ENCODE measurements at places on chromosomes 2 and 18. TPM values are rescaled to one million over a fixed set of nuclear protein-coding genes. Genes with fewer than 3 reads are reported as not detected.

DNA sequence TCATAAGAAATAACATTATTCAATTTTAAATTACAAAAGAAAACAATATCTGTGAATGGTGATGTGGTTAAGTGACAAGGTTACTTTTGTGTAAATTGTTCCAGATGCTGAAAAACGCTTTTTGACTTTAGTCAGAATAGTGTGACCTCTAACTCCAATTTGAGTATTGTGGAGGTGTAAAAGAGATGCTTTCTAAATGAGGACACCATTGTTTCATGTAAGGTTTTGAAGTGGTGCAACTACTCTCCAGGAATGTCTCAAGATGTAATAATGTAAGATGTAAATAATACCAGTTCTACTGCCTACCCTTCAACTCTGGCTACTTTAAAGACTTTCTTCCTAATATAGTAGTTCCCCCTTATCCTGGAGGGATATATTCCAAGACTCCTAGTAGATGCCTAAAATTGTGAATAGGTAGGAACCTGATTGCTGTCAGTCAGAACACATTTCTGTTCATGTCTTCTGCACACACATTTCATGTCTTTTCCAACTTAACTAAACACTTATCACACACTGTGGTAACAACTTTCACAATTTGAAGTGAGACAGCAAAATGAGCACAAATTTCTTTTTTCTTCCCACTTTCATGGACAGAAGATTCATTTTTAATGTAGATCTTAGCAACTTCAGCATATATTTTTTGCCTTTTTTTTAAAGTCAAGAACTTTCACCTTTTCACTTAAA, 39.1 kb upstream of the PPP1R1C start:
- no peak for DNase-seq

GRCh38 chr2:71546777-71547281, 93.5 kb downstream of the DYSF start:
- DNase-seq = no peak

DNA sequence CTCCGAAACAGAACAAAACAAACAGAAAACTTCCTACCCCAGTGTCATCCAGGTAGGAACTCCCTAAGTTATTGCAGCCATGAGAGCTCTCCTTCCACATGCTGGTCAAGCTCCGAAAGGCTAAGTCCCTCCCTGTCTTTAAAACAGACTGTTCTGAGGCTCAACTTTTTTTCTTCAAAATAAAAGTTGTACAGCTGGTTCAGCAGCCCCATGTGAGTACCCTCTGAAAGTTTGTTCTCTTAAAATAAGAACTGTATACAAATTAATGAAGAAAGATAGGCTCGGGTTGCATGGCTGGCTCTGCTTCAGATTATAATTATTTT, at the start of gene PDE1A:
Gene PDE1A, minus strand, starts transcription at position 119 of the 323 bp plus-strand sequence.
- no peak for DNase-seq

DNA sequence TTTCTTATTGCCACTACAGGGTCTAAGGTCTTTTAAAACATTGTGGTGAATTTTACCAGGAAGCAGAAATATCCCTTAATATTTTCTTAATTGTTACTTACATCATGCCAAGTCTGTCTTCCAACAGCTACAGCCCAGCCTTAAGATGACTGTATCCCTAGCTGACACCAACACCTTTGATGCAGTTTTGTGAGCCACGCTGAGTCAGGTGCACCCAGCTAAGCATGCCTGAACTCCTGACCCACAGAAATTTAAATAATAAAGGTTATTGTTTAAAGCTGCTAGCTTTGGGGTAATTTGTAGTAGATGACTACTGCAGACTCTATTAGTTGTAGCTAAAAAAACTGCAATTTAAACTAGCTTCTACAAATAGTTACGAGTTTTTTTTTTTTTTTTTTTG, 1757.9 kb upstream of the LRRTM1 start:
- no peak for DNase-seq

DNA sequence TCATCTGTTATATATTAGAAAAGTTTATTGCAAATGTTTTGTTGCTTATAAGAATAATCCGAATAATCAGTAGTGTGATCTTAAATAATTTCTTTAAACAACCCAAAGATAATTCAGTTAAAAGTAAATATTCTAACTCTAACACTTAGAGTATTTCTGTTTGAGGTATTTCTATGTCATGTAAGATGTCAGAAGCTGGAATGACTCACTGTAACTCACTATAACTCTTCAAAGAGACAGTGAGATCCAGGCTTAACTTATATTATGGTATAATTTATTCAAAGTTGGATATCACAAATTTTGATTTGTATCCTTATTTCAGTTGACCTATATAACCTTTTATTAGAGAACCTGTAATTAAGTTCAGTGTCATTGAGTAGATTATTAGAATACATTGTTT, 6.9 kb downstream of the MBD5 start:
- no peak for DNase-seq

- DNase-seq = no peak
Measured at GRCh38 chr2:17515652-17516051, 2.6 kb downstream of the RAD51AP2 start.

DNA sequence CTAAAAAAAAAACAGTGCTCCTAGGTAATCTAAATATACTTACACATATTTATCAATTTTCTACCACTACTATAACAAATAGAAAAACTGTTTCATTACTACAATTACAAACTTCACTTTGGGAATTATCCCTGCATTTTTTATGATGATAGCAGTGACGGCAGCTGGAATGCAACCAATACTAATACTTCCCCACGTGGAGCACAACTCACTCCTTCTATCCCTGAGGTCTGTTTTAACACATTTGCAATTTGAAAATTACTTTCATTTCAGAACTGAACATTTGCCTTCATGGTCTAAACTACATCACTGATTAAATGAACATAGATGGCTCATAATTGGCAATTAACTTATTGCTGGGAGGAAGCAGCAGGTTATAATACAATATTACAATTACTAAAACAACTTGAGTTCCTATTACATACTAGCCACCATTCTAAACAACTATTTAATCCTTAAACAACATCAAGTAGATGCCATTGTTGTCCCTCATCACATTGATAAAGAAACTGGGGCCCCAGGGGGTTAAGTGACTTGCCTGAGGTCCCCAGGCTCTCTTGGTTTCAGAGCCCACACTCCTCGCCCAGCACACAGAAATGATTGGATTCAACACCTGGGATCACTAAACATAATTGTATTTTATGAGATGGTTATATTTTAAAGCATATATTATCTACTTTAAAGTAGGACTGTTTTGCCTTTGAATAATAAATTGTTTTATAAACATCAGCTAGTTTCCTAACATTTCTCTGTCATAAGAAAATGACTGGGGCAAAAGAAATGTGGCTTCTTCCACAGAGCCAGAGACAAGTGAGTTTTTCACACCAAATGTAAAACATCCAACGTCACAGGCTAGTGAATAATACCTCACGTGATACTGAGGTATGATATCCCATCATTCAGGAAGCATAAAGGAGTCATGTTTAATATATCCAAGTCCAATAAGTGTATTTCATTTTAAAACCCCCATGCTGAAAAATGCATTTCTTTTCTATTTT, 6.2 kb downstream of the COLEC12 start:
- no peak for DNase-seq

- DNase-seq = no peak
Measured at GRCh38 chr2:122799391-122799790, 1043.9 kb downstream of the TSN start.

GRCh38 chr2:223599640-223600380, 2.4 kb downstream of the SCG2 start:
- no peak for DNase-seq

DNA sequence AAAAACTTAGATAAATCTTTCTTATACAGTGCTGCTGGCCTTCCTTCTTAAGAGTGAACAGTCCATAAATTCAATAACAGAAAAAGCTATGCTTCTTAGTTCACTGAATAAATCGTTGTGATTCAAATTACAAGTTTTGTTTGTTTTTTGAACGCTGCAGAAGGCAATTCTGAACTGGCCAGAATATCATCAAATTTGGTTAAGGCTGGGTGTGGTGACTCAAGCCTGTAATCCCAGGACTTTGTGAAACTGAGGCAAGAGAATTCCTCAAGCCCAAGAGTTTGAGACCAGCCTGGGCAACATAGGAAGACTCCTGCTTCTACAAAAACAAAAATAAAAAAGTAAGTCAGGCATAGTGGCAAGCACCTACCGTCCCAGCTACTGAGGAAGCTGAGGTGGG, 111.2 kb upstream of the SLC39A10 start:
- DNase-seq = no peak

DNA sequence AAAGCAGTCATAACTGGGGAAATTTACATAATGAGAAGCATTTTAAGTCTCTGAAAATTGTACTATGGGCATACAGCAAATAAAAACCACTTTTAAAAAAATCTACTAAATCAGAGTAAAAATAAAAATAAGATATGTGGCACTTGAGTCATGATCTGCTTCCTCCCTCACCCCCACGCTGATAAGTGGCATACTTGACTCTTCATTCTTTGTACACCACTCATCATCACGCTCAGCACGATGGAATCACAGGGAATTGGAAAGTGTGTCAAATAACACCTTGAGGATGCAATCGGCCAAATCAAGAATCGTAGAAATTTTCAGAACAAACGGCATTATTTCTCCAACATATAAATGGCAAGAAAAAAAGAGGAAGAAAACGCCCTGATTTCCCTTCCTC, 41.1 kb upstream of the REG3G start:
- no peak for DNase-seq

- DNase-seq = no peak
Measured at GRCh38 chr2:62200291-62200841, 4.5 kb downstream of the B3GNT2 start.

DNA sequence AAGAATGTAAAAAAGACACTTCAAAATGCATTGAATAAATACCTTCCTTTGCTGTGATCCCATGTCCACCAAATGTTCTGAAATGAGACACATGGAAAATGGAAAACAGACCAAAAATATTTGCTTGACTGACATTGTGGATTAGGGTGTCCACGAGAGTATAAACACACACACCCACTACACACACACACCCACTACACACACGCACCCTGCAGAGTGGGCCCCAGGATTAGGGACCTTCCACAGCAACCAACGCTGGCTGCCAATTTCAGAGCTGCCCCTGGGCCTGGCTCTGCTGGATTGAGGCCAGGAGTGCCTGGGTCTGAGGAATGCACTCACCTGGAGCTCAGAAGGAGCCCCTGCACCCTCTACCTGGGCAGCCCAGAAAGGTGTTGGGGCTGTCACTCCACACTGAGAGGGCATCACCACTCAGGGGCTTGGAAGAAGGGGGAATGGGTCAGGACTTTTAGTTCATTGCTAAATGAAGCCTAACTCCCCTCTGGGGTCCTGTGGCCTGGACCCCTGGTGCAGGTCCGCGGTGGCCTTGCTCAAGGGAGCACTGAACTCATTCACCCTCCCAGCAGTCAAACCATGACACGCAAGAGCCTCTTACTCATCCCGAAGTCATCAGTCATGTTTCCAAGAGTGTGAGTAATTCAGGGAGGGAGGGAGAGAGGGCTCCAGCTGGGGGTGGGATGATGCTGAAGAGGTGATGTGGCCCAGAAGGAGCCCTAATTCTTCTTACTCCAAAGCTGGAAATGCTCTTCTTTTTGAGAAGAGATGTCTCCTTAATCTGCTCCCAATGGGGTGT, 50.2 kb upstream of the PLB1 start:
- DNase-seq = no peak

GRCh38 chr18:58276789-58277739, 233.0 kb downstream of the NEDD4L start:
- no peak for DNase-seq

DNA sequence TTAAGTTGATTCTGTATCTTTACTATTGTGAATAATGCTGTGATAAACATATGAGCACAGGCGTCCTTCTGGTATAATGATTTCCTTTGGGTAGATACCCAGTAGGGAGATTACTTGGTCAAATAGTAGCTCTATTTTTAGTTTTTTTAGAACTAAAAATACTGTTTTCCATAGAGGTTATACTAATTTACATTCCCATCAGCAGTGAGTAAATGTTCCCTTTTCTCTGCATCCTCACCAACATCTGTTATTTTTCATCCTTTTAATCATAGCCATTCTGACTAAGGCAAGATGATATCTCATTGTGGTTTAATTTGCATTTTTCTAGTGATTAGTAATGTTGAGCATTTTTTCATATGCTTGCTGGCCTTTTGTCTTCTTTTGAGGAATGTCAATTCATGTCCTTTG, 35.1 kb downstream of the PMS1 start:
- DNase-seq = no peak

DNA sequence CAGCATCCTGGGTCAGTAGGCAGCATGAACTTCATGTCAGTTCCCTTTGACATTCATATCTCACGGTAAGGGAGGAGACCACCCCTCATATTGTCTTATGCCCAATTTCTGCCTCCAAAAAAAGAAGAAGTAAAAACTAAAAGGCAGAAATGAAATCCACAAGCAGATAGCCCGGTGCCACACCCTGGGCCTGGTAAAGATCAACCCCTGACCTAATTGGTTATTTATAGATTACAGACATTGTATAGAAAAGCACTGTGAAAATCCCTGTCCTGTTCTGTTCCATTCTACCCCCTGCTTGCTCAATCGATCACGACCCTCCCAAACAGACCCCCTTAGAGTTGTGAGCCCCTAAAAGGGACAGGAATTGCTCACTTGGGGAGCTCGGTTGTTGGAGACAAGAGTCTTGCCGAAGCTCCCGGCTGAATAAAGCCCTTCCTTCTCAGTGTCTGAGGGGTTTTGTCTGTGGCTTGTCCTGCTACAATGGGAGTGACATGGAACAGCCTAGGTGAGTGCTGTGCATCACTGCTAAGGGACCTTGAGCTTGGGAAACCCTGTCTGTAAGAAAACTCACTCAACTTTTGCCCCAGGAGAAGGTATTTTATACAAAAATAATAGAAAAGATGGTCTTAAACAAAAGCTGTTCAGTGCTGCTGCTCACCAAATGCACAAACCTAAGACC, 11.1 kb downstream of the NDUFV2 start:
- no peak for DNase-seq

- DNase-seq = no peak
Measured at GRCh38 chr2:129458436-129458835, 521.0 kb upstream of the RAB6C start.

GRCh38 chr2:67993329-67993728, 69.5 kb downstream of the C1D start:
- no peak for DNase-seq

The PIEZO2 gene
- total RNA-seq = 0.32 TPM

The IL36RN gene
- total RNA-seq = not detected

The NETO1 gene
- total RNA-seq = not detected

The FAM110C gene
- 1.9 TPM for total RNA-seq

The C1GALT1C1L gene
- 1.1 TPM for total RNA-seq

The TMEFF2 gene
- total RNA-seq = 0.19 TPM

The AQP12A gene
- total RNA-seq = not detected

The CRYGD gene
- not detected for total RNA-seq

The MTERF4 gene
- total RNA-seq = 23.8 TPM

The SERPINB10 gene
- total RNA-seq = not detected
